ENCODE measurements at places on chromosomes 12 and 14.

- DNase-seq: no peak
Observed at GRCh38 chr14:81971911-81972310, 438.3 kb upstream of the SEL1L start.

GRCh38 chr12:105995961-105996431, 142.8 kb downstream of the NUAK1 start:
- no peak for DNase-seq

DNA sequence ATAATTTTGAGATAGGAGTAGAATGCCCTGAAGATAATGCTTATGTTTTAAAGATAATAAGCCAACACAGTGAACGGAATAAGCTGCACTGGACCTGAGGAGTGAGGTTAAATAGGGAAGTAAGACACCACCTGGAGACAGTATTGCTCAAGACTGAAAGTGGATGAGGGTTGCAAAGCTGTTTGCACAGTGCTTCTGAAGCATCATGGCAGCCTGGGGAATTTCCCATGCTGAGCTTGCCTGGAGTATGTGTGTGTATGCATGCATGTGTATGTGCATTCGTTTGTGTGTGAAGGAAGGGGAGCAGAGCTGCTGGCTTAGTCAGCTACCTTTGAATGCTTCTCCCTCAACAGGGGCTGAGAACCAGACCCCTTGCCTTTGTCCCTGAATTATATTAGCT, 35.8 kb downstream of the BHLHE41 start:
- no peak for DNase-seq

GRCh38 chr14:75636100-75636692, 24.5 kb downstream of the ERG28 start:
- DNase-seq: peak; percentile 71

DNA sequence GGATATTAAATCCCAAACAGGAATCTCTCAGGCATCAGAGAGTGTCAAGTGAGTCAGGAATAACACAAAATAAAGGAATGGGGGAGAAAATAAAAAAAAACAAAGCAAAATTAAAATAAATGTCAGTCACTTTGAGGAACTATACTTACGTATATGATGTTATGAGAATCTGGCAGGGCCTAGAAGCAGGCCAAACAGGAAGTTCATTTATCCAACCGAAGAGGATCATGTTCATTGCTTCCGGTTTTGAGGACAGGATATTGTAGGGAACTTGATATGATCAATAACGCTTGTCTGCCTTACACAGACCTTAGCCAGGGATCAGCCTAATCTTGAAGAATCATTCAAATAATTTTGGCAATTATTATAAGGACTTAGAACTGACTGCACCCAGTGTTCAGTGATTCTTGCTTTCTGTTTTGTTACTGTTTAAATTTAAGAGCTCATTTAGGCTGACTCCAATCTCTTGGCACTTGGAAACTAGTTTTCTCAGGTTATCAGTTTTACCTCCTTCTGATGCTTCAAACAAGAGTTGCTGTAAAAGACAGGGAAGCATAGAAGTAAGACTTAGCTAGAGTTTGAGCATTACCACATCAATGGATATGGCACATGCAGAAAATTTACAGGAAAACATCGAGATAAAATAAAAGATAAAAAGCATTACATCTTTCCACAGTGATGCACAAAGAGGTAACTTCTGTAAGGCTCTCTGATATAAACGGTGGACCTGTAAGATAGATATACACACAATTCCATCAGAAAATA, 53.4 kb downstream of the ZFC3H1 start:
- no peak for DNase-seq

DNA sequence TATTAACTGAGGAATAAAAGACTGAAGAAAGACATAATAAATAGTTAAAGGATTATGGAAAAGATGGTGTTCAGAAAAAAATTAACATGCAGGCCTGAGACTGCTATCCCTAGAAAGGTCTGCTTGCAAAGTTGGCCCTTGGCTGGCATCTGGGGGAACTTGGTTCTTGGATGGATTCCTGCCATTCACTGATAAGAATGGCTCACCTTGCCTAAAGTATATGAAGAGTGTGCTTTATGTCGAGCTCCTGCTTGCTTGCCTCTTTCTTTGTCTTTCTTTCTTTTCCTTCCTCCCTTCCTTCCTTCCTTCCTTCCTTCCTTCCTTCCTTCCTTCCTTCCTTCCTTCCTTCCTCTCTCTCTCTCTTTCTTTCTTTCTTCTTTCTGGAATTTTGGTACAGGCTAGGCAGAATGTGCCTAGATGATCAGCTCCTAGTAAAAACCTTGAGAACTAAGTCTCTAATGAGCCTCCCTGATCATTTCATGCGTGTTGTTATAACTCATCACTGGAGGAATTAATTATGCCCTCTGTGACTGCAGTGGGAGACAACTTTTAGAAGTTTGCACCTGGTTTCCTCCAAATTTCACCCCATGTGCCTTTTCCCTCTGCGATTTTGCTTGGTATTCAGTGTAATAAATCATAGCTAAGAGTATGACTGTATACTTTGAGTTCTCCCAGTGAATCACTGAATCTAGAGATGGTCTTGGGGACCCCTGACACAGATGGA, 44.7 kb downstream of the IFT81 start:
- DNase-seq: no peak

DNA sequence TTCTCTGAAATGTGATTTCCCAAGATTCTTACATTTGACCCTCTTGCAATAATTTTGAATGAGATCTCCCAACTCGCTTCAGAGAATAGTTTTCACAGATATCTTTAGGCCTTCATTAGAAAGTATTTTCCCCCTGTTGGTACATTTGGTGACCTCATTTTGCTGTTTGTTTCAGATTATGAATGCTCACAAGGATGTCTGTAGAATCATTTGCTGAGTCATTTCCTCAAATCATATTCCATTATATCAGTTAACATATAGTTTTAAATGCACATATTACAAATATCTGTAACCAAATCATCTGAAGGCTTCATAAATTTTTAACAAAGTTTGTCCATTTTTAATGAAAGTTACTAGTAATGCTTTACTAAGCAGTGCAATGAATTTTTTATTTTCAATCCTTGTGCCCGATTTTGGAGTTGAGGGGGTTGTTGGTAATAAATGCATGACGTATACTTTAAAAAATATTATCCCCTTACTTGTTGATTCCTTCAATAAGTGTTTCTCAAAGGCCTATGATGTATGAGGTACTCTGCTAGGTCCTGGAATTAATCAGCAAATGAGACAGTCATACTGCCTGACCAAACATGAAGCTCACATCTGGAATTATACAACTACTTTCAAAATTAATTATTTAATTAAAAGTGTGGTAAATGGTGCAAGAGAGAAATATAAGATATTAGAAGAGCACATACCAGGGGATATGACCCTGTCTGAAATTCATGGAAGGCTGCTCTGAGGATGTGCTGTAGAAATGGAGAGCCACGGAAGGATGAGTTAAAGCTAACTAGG, 126.9 kb upstream of the RAP1B start:
- peak; percentile 52 for DNase-seq

GRCh38 chr12:86188226-86188625, 68.0 kb downstream of the MGAT4C start:
- DNase-seq: no peak

DNA sequence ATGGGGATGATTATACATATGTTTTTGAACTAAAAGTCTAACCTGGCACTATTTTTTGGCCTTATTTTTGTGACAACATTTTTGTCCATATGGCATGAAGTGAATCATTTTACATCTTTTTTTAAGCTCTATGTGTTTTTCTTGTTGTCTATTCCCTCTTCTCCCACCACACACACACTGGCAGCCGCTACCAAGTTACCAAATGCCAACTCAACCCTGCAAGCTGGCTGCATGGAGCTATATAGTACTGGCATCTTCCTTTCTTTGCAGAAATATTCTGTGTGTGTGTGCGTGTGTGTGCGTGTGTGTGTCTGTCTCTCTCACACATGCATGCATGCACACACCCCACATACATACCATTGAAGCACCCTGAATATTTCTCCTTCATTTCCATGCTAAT, 278.9 kb upstream of the SOX5 start:
- no peak for DNase-seq

- DNase-seq: no peak
Observed at GRCh38 chr12:115846516-115846915, 431.0 kb downstream of the MED13L start.

DNA sequence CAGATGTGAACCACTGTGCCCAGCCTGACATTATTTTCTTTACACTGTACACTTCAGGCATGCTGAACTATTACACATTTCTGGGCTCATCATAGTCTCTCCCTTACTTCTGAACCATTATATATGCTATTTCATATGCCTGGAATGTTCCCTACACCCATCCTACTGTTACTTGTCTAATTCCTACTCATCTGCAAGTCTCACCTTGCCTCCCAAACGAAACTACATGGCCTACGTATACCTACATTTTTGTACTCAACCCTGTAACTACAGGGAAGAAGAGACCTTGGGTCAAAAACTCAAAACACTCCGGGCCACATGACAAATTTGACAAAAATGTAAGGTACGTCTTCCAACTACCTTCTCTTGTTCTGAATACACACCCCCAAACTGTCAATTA, 9.5 kb upstream of the EEA1 start:
- DNase-seq: no peak

DNA sequence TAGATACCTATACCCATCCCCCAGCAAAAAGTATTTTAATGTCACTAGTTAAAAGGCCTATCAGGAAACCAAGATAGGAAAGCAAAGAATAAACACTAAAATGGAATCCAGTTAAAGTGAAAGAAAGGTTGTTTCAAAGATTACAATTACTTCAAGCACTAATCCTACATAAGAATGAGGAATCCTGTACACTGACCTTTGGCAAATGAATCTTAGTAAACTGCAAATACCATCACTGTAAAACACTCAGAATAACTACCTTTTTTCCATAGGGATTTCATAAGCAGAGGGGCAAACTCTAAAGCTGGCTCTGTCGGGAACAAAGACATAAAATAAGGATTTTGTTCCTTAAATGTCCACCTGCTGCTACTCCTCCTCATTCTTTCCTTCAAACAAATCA, 25.9 kb downstream of the CEP83 start:
- no peak for DNase-seq

- DNase-seq: no peak
Observed at GRCh38 chr12:62436164-62436503, 30.5 kb upstream of the MON2 start.

DNA sequence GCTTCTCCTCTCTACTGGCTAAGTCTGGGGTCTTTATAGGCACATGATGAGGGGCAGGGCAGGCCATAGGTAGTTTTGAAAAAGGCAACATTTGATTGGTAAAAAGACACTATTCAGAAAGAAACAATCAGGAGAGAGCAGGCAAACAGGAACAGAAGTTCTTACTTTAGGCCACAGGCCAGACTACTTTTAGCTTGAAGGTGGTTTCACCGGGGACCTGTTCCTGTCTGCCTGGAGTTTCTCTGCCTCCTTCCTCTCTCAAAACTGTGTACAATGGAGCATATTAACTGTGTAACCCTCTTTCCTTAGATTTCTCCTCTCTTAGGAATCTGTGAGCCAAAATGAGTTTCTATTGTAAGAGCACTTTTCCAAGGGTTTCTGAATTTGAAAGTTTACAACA, 167.9 kb upstream of the AVPR1A start:
- DNase-seq: no peak

DNA sequence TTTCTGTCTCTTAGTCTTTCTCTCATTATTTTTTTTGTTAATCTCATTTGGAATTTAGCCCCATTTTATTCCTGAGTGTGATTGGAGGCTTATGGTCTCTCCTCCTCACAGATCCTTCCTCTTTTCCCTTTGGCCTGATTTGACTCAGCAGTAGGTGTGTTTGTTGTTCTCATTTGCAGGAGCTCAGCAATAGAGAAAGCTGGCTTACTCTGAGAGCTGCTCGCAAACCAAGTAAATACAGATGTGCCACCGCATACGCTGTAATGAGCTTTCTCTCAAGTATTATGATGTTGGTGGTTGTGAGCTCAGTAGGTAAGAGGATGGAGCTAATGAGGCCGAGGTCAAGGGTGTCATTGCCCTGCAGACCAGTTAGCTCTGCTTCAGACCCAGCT, 206.5 kb downstream of the ETV6 start:
- no peak for DNase-seq

GRCh38 chr12:54455760-54456469, 17.5 kb downstream of the GTSF1 start:
- no peak for DNase-seq

GRCh38 chr12:82300611-82301010, 57.6 kb downstream of the CCDC59 start:
- no peak for DNase-seq

- DNase-seq: peak; percentile 73
Observed at GRCh38 chr12:13022851-13023271, 21.3 kb upstream of the FAM234B start.

GRCh38 chr12:31431721-31432240, 105.8 kb upstream of the SINHCAF start:
- peak; percentile 36 for DNase-seq

- no peak for DNase-seq
Observed at GRCh38 chr14:85597701-85598100, 67.8 kb downstream of the FLRT2 start.

DNA sequence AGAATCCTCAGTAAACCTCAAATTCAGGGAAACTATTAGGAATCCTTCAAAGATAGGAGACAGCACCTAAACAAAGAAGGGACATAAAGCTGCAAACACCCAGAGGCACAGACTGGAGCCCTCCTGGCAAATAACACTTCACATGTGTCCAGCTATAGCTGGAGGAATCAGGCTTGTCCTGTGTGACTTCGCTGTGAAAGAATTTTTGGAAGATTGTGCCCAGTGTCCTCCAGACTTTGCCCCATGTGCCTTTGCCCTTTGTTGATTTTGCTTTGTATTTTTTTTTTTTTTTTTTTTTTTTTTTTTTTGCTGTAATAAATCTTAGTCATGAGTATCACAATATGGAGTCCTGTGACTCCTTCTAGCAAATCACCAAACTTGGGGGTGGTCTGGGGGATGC, 136.8 kb downstream of the KCNH5 start:
- DNase-seq: no peak

DNA sequence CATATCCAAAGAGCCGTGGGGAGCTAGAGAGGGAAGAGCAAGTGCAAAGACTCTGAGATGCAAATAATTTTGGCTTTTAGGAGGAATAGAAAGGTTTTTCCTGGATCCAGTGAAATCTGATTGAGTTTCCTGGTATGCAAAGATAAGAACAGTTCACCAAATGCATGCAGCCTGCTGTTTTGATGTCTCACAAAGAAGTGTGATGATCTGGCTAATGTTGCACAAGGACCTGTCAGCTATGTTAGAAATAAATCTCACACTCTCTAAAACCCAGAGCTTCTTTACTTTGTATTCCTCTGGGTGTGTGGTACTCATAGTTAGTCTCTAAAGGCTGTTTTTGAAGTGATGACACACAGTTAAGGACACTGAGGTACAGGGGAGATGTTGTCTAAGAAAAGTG, 321.4 kb downstream of the AACS start:
- DNase-seq: no peak

GRCh38 chr12:52907092-52907810, 2.4 kb upstream of the KRT8 start:
- DNase-seq: peak; percentile 43

GRCh38 chr14:52873694-52874093, 77.2 kb downstream of the FERMT2 start:
- peak; percentile 82 for DNase-seq

DNA sequence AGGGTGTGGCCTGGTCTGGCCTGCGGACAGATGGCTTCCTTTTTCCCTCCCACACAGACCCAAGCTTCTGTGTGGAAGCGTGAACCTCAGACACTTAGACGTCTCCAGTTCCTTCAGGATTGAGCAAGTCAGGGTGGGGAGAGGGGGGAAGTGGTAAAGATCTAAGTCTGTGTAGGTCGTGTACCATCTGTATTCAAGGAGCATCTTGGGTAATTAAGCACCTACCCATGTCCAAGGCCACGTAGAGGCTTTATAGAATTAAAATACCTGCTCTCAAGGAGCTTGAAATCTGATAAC, 1.7 kb downstream of the AVIL start:
- DNase-seq: peak; percentile 78

GRCh38 chr14:51248016-51248987, 8.3 kb downstream of the TMX1 start:
- no peak for DNase-seq

All from cardiac fibroblast (primary cell).